AG09319 (cell line): ENCODE measurements at places on chromosomes 5 and 9.

- DNase-seq, result no peak
Measured at GRCh38 chr9:127194881-127195713, 69.5 kb upstream of the GARNL3 start.

- peak; percentile 32 for DNase-seq
Measured at GRCh38 chr5:175796536-175797499, 74.6 kb upstream of the CPLX2 start.

DNA sequence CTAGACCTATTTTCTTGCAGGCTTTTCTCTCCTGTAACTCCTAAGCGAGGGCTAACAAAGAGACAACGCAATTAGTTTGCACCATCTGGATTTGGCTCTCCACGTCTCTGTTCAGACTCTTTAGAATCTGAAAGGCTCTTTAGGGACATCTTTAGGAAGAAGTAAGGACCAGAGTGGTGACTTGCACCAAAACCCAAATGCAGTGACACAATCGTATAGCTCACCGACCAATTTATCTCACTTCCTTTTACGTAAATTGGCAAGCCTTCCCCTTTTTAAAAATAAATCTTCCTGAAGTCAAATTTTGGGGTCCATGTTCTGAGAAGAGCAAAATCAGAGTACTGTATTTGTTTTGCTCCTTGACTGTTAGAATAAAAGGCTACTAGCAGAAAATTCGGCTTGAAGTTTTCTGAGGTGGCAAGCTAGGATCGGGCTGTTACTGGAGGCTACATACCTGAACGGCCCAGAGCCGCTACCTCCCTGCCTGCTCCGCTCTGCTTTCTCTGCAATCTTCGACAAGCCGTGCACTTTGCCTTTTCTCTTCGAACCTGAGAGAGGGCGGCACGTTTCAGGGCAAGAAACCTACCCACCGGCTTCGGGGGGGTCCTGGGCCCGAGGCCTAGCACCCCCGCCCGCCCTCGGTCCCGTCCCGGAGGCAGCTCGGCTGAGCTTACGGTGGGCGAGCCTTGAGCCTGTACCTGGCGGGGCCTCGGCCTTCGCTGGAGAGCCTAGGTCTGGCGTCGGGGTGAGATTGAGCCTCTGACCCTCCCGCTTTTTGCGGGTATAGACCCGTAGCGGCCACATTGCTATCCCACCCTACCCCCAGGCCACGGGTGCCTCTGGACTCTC is 537 bp downstream of the MEIKIN start:
- DNase-seq, result no peak

DNA sequence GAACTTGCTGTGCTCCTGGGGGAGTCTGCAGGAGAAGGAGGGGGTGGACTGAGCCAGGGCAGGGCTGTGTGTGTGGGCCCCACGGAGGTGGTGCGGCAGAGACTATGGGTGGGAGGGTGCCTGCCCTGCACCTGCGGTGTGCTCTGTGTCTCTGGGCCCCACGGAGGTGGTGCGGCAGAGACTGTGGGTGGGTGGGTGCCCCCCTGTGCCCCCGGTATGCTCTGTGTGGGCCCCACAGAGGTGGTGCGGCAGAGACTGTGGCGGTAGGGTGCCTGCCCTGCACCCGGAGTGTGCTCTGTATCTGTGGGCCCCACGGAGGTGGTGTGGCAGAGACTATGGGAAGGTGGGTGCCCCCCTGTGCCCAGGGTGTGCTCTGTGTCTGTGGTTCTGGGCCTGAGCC is 103.7 kb downstream of the EHMT1 start:
- DNase-seq, result no peak

GRCh38 chr5:23402585-23402984 is 104.8 kb upstream of the PRDM9 start:
- DNase-seq, result no peak

DNA sequence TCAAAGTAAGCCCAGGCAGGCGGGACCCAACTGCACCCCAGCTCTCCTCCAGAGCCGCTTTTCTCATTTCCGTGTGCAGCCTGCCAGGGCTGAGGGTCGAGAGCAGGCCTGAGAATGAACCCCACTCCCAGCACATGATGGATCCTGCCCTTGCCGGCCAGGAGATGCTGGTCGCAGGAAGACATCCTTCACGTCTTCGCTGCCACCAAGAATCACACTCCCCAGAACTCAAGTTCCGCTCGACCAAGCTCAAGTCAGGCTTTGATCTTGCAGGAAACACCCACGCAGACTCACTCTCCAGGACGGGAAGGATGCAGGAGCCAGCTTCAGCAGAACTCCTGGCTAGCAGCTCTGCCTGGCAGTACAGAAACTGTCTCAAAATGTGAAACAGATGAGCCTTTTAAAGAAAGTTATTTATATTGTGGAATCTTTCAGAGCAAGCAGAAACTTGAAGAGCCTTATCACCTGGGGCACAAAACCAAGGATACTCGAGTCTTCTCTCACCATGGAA is 102.4 kb downstream of the ROR2 start:
- peak; percentile 45 for DNase-seq

- DNase-seq, result no peak
Measured at GRCh38 chr5:170923910-170924620, 62.2 kb downstream of the RANBP17 start.

GRCh38 chr9:99437145-99437544 is 215.1 kb downstream of the SEC61B start:
- DNase-seq, result no peak

- no peak for DNase-seq
Measured at GRCh38 chr9:37840560-37841194, 40.1 kb downstream of the DCAF10 start.

DNA sequence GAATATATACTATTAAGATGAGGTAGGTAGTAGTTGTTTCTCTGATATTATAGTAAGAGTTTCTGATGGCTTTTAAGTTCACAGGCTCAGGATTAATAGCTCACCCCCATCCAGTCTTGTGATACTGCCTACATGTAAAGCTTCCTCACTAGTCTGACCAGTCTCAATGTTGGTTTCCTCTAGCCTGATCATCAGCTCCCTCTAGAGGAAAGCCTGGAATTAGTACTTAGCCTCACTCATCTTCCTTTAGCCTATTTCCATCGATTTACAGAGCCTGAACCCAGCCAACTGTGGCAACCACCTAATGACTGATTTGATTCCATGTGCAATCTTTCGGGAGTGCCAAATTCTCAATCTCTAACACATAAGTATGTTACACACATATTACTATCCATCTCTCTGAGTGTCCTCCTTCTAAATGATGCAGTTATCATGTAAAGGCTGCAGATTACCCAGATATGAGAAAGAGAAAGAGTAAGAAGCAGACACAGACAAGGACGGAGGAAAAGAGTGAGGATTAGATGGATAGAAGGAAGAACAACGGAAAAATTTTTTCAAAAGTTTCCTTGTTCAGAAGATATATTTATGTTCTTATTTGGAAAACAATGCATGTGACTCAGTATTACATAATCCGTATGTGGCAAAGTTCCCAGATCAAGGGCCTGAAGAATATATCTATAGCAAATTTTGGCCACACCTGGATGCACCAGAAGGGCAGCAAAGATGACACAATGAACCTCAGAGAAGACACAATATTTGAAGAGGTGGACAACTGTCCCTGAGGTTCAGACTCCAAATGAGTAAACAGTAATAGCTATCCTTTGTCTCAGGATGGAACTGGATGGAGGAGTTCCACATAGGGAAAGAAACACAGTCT is 333.7 kb downstream of the ELAVL2 start:
- DNase-seq, result no peak

- DNase-seq, result no peak
Measured at GRCh38 chr5:151084363-151084762, 3.5 kb upstream of the TNIP1 start.

GRCh38 chr9:36142510-36143244 is 6.1 kb downstream of the GLIPR2 start:
- no peak for DNase-seq

- no peak for DNase-seq
Measured at GRCh38 chr5:147481874-147482705, 27.8 kb downstream of the DPYSL3 start.

DNA sequence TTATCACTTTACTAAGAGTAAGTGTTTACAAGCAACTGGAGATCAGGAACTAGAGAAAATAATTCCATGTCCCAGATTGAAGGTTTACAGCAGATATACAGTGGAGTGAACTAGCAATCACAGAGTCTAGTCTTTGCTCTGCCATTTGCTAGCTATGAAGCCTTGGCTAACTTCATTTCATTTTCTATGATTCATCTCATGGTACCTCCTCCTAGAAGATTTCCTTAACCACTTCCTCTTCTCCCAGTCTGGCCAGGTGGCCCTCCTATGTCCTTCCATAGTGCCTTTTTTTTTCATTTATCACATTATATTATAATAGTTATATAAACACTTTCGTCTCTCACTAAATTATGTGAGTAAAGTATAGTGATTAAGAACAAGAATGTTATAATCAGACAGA is 52.1 kb downstream of the GRIA1 start:
- DNase-seq, result no peak

GRCh38 chr9:5481322-5482040 is 28.9 kb upstream of the PDCD1LG2 start:
- no peak for DNase-seq

- no peak for DNase-seq
Measured at GRCh38 chr5:171979606-171980005, 26.8 kb downstream of the FBXW11 start.

- no peak for DNase-seq
Measured at GRCh38 chr5:100706776-100707175, 171.6 kb downstream of the FAM174A start.

DNA sequence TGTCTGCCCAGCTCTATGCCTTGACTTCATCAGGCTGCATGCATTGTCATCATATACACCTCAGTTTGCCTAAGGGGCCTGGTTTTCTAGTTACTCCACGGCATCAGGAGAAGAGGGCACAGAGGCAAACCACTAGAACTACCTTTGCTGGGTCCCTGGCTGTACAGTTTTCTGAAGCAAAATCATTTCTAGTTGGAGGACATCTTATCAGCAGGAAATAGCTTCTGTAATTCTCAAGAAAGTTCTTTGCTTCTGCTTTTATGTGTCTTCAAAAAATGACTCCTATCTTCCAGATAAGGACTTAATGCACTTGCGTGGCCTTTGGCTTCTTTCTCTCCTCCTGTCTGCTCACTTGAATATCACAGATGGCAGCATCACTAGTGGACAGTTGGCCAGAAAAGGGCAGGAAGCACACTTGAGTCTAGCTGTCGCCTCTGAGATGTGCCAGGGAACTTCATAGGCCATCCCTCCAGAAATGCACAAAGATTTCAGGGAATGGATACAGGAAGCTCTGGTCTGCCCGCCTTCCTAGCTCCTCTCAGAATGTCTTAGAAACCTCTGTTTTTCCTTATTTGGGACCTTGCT is 22.4 kb upstream of the LTC4S start:
- no peak for DNase-seq

DNA sequence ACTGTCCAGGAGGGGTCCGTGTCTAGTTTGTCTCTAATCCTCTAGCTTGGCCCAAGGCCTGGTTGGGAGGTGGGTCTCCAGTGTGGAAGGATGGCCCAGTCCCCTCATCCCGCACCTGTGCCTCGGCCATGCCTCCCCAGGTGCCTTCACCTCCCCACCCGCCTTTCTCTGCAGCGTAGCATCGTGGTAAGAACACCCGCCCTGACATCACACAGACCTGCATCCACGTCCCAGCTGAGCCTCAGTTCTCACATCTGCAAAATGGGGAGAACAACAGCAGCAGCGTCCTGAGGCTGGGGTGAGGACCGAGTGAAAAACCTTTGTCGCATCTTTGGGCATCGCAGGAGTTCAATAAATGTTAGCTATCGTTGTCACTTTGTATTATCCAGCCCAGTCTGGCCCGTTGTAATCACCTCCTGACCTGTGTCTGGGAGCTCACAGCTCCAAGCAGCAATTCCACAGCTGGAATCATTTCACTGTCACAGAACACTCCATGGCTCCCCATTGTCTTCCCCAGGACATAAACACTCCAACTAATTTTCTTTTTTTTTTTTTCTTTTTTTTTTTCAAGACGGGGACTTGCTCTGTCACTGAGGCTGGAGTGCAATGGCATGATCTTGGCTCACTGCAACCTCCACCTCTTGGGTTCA is 181.2 kb upstream of the IER5L start:
- no peak for DNase-seq

DNA sequence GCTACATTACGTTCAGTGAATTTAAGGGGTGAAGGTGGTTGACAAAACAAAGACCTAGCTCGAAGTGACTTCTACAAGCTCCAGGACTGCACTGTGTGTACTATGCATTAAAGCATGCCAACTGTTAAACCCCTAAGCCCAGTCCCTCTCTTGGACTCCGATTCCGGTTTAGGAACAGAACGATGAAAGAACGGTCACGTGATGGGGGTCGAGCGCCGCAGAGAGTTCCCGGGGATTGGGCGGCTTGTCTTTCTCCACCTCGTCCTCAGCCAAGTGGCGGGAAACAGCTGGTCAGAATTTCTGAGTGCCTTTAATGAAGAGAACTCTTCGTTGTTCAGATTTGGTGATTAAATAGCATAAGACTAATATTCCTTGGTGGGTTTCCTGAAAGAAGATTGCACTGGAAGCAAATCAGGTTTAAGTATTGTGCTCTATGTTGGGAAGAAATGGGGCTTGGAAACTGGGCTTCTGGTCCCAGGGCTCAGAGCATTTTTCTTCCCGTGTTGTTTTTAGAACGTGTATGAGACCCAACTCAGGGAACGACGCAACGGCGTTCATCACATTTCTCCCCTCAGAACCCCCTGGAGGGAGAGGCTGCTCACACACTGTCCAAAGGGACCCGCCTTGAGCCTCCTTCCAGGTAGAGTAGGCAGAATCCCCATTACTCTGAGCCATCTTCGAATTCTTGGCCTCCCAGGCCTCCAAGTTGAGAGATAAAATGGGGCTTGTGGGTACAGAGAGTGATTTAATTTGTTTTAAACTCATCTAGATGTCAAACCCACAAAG is 25.3 kb downstream of the IRX2 start:
- no peak for DNase-seq

GRCh38 chr5:64330728-64331231 is 165.1 kb downstream of the RNF180 start:
- no peak for DNase-seq

DNA sequence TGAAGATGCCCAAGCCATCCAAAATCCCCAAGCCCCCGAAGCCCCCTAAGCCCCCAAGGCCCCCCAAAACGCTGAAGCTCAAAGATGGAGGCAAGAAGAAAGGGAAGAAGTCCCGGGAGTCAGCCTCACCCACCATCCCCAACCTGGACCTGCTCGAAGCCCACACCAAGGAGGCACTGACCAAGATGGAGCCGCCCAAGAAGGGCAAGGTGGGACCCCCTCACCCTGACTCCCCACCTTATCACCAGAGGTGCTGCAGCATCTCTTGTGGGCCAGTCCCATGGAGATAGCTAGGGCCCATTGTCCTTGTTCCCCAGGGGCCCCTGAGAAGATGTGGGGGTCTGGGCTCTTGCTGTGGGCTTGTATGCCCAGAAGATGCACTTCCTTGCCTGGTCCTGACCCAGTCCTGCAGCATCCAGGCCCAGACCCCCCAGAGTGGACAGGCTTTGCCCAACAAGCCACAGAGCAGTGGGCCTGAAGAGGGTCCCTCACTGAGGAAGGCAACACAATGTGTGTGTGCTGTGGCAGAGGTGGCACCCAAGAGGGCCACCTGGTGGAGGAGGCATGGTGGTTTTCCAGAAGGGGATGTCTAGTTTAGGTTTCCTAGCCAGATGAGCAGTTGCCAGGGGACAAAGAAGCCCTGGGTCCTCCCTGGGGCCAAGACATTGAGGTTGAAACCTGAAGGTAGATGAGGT is 84.1 kb downstream of the PHF2 start:
- no peak for DNase-seq
